ENCODE measurements at places on chromosomes 11 and 22.

DNA sequence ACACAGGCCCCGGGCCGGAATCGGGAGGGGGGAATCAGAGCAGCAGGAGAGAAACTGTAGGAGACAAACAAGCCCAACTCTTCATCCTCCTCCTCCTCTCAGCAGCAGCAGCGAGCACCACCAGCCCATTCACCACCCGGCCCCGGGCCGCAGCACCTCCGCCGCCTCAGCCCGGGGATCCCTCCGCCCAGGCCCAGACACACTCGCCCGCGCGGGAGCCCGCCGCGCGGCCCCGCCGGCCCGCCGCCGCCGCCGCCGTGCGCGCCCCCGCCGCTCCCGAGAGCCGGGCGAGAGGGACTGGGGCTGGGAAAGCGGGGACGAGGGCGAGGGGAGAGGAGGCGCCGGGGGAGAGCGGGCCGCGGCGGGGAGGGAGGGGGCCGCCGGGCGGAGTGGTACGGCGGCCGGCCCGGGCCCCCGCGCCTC is at the start of gene PHF21A:
TSS of gene PHF21A (minus strand) at position 154 of the 423 bp plus-strand sequence. CDS start 37,235 bp downstream, outside the sequence.
- peak; percentile 86 for DNase-seq

DNA sequence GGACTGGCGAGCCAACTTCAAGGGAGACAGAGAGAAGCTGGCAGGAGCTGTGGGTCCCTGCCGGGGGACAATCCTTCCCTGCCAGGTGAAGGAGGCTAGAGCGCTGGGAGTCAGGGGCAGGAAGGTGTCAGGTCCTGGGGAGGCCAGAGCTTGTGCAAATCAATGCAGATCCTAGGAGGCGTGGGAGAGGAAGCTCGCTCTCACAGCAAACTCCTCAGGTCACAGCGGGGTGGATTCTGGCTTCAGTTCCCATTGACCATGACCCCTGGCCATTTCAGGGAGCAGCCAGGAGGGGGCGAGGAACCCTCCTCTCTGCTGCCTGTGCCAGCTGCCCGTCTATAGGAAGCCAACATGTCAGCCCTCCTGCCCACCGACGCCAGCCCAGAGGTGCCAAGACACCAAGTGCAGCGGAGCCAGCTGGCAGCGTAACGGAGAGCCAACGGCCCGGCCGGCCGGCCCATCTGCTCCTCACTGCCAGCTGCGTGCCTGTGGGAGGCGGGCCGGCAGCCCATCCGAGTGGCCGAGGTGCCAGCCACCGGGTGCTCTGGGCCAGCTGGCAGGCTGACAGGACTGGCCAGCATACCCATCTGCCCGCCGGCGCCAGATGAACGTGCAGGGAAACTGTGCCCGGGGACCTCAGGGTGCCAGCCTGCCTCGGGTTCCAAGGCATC is 374.8 kb downstream of the MIAT start:
- DNase-seq: no peak

- DNase-seq: no peak
Measured at GRCh38 chr11:105073456-105074165, 28.5 kb upstream of the CARD16 start.

- DNase-seq: no peak
Measured at GRCh38 chr11:73598719-73599379, 937 bp upstream of the FAM168A start.

DNA sequence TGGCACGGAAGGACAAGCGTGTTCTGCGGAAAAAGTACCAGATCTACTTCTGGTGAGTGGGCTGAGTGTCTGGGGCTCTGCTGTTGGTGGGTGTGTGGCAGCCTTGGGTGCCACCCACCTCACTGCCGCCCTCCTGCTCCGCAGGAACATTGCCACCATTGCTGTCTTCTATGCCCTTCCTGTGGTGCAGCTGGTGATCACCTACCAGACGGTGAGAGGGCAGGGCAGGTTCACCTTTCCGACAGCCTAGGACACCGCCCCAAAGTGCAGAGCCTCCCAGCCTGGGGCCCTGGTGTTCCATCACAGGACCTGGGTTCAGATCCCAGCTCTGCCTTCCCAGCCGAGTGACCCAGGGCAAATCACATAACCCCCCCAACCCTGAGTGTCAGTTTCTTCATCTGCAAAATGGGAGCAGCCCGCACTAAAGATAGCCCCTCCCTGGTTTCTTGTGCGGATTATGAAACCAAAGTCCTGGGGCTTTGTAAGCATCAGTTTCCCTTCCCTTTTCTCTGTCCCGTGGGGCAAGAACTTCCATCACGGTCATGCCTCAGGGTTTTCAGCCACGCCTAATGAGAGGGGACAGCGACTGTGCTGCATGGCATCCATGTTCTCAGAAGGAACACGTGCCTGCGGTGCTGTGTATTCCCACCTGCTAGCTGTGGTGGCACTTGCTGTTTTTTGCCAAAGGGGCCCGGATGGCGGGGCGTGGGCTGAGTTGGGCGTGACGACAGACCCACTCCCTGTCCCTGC is 9.8 kb upstream of the TAGLN start:
- DNase-seq: no peak

GRCh38 chr11:63884196-63884932 is 32.6 kb downstream of the RCOR2 start:
- no peak for DNase-seq

GRCh38 chr11:44934110-44934509 is 16.6 kb downstream of the TP53I11 start:
- DNase-seq: no peak

DNA sequence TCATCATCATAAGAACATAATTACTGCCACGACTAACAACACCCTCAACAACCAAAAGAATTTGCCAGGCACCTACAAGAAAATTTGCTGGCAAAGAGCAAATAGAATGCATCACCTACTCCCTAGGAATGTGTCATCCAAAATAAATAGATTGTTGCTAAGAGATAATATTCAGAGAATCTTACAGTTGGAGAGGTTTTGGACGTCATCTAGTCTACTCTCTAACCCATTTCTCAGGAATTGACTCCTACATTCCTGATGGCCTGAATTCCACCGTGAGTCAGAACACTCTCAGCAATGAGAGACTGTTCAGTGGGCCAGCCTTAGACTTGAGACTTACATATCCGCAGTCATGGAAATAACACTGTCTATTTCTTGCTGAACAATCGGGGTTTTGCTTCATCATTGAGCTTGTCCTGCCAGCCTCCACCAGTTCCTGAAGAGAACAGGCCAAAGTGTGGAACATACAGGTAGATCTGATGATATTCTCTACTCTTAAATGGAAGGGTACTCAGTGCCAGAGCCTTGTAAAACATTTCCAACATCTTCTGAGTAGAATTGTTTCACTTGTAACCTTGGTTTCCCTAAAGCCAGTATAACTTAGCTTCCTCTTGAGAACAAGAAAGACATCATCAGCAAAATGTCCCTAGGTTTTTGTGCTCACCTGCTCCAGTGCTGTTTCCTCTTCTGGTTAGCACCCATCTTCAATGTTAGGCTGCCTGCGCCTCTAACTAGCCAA is 8.3 kb downstream of the KIRREL3 start:
- no peak for DNase-seq

GRCh38 chr22:19213442-19214077 is 35.0 kb upstream of the SLC25A1 start:
- DNase-seq: no peak

GRCh38 chr11:123235656-123236261 is 40.7 kb upstream of the CLMP start:
- no peak for DNase-seq

DNA sequence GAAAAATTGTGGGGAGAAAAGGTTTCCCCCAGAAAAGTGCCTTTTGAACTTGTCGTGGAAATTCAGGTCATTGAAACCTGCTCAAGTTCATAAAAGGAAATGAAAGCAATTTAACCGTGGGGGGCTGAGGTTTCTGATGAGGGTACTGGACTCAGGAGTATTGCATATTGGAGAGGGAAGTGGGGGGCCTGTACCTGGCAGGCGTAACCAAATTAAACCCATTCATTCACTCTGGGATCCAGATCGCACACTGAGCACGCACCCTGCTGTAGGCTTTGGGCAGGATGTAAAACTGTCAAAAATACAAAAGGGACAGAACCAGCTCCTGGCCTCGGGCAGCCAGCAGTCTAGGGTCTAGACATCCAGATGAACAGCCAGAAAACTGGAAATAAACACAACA is 1517.4 kb downstream of the BRD1 start:
- no peak for DNase-seq

DNA sequence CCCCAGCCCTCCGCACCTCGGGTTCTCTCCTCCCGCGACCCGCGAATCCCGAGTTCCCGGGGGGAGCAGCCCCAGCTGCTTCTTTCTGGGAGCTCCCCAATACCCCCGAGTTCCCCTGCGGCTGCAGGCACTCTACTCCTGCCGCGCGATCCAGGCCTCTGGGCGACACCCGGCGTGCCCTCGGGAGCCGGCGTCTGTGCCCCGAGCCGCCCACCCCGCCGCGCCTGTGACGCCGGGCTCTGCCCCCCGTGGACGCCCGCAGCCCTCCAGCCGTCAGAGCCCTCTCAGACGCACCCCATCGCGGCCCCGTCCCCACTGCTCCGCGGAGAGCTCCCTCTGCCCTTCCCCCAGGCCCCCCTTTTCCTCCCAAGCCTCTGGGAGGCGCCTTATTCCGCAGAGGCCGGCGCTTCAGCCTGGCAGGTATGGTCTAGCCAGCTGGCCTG is 422 bp downstream of the GLB1L2 start:
- no peak for DNase-seq

DNA sequence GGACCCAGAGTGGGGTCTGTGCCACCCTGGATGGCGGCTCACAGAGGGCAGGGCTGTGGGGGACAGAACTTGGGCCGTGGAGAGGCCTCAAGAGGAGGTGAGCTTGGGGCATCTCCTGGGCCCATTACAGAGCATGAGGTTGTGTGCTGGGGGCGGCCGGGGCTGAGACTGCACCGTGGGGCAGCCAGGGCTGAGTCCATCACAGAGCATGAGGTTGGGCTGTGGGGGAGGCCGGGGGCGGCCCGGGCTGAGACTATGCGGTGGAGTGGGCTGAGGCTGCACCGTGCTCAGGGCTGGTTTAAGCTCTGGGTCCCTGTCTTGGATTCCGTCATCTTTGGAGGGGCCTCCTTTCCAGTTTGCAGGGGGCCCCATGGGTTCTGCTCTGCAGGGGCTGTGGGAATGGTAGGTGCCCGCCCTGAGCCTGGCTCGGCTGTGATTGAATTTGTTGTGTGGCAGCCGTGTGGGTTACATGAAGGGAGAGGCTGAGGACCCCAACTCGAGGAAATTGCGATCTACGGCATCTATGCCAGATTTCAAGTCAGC is 38.1 kb upstream of the MUC5AC start:
- DNase-seq: no peak

DNA sequence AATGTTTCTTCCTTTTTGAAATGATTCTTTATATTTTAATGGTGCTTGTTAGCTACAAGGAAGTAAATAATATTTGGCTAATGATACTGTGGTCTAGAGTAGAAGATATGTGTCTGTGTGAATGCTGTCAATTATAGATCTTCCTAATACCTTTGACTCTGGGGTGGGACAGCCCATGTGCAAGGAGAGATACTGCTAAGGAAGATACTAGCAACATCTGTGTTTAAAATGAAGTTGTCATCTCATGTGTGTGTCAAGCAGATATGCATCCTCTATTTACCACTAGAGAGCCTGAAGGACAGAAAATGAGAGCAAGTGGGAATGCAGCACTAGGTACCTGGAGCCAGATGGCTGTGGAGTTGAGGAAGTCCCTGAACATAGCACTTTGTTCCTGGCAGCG is 34.1 kb downstream of the PPME1 start:
- no peak for DNase-seq

DNA sequence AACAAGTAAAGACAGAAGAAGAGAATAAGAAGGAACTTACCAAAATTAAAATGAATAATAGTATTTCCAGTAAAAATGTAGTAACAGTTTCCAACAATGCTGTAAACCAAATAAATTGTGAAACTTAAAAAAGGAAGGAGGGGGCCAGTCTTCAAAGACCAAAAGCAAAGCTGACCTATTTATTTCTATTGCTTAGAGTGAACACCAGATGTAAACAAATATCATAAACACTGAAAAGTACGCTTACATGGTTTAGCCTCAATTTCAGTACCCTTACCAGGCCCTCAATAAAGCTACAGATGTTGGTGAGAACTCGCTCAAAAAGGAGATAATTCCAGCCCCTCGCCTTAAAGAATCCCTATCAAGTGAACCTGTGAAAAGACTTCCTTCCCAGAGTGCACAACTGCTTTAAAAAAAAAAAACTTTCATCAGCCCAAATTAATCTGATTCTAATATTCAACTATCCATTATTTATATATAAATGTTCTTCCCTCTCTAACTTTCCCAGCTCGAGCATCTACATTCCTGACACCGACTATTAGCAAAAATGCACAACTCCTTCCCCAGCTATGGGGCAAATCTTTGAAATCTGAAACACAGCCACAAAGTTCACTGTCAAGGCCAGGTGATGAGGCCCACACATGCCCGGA is 2.4 kb downstream of the PHF21A start:
- no peak for DNase-seq

DNA sequence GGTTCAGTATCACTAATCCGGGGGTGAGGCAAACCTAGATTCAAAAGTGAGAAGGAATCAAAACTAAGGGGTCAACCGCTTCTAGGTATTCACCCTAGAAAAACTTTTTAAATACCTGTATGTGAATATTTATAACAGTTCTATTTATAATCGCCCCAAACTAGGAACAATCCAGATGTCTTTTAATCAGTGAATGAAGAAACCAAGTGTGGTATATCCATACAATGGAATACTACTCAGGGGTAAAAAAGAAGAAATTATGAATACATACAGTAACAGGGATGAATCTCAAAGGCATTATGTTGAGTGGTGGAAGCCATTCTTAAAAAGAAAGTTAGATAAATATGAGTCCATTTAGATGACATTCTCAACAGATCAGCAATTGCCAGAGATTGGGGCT is 178.0 kb upstream of the BLID start:
- DNase-seq: no peak

- no peak for DNase-seq
Measured at GRCh38 chr11:116867619-116868018, 30.2 kb upstream of the APOA1 start.

GRCh38 chr11:71170624-71171423 is 81.6 kb downstream of the SHANK2 start:
- no peak for DNase-seq

- DNase-seq: no peak
Measured at GRCh38 chr11:128890216-128890542, 977 bp upstream of the KCNJ5 start.
